ENCODE measurements at places on chromosomes 12 and 14.

GRCh38 chr12:78929075-78929418 lies 64.5 kb downstream of the SYT1 start:
- DNase-seq: no peak

DNA sequence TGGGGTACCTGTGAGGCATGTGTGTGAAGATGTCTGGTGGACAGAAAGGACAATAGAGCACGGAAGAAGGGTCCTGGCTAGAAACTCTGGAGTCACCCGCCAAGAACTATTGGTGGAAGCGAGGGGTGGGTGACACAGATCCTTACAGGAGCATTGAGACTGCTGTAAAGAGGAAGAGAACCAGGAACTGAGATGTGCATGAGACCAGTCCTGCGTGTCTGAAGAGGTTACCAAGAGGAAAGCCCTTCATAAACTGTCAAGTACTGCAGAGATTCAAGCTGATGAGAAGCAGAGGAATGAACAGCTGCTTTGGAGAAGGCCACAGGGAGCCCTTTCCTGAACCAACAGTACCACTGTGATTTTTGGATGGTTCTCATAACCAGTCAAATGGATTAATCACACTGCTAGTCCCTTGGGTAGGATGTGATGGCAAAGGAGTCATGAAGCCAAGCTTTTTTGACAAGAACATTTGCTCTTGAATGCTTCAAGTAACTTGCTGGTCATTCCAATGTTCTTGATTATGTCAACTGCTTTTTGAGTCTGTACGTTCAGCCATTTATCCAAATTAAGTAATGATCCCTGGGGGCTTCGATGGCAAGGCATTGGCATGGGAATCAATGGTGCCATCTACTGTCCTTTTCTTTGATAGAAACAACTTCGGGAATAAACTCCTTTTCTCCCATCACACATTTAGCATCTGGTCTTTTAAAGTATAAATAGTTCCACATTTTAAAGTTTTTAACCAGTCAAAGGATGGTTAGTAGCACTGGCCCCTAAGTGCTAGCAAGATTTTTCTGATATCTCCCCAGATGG lies 42.9 kb downstream of the GPR135 start:
- no peak for DNase-seq

DNA sequence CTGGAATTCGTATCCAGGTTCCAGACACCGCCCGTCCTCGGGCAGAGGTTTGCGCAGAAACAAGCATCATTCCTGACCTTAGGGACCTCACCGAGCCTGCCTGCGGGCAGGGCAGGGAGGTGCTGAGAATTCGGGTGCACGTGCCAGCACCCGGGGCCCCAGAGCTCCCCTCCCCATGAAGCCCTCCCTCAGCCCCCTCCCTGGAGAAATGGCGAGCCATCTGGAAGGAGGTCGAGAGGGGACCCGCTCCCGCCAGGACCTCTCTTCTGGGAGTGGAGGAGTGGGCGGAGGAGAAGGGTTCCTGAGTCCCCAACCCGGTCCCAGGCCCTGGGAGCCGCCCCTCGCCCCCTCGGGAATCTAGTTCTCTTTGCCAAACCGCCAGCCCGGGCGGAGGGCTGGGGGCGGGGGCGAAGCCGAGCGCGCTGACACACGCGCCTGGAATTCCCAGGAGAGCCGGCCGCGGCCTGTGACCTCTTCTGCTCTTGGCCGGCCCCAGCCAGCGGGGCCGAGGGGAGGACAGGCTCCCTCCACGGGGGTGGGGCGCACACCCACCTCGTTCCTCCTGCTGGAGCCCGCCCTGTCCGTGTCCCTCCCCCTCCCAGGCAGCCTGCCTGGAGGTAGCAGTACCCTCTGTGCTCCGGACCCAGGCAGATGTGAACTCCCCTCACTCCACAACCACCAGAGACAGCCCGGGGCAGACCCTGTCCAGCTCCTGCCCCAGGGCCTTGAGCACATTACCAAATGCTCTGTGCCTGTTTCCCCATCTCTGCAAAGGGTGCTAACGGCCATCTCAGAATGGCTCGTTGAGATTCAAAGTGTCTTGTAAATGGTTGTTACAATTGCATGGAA lies 23.0 kb upstream of the GPR132 start:
- DNase-seq: no peak

GRCh38 chr14:54669721-54670561 lies 103.0 kb downstream of the SAMD4A start:
- no peak for DNase-seq

- DNase-seq: no peak
Observed at GRCh38 chr12:120413901-120414695, 23.8 kb upstream of the COX6A1 start.

DNA sequence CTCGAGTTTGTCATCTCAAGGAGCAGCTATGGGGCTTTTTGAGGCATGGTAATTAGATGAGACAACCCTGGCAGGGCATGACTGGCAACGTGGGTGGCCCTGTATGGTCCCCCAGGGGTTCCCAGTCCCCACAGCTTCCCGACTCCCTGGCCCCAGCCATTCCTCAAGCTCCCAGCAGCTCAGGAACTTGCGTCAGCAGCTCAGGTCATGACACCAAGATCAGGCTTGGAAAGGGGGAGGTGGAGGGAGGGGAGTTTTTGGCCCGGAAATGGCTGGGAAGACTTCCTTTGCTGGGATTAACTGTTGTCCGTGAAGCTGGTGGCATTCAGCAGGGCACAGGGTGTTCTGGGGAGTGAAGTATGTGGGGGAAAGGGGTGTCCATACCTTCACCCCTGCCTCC lies 10.4 kb upstream of the NRIP2 start:
- no peak for DNase-seq

DNA sequence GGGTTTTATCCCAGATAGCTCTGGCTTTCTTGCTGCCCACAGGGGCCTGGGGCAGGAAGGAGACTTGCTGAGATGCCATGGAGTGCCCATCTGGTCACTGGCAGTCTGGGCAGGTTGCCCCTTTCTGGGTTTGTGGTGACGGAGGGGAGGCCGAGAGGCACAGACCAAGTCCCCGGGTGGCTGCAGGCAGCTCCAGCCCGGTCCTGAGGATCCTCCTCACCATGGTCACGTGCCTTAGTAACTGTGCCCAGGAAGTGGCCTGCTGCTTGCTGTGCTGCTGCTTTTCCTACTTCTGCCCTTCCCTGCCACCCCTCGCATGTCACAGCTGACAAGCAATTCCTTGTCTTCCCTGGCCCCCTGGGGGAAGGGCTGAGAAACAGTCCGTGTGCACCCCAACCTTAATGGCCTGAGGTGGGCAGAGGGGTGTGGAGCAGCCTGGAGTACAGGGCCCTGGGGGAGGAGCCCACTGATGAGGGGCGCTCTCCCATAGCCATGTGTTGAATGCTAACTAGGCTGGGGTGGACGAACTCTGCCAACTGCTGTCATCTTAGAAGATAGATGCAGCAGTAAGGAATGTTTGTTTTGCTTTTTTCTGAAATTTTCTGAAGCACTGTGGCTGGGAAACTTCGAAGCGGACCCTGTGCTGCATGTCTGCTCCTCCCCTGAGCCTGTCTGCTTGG lies 54.9 kb upstream of the SRSF5 start:
- DNase-seq: no peak

GRCh38 chr14:20550926-20551325 lies 9.9 kb downstream of the RNASE9 start:
- DNase-seq: no peak

GRCh38 chr14:45135156-45135555 lies 574 bp upstream of the FANCM start:
- no peak for DNase-seq

DNA sequence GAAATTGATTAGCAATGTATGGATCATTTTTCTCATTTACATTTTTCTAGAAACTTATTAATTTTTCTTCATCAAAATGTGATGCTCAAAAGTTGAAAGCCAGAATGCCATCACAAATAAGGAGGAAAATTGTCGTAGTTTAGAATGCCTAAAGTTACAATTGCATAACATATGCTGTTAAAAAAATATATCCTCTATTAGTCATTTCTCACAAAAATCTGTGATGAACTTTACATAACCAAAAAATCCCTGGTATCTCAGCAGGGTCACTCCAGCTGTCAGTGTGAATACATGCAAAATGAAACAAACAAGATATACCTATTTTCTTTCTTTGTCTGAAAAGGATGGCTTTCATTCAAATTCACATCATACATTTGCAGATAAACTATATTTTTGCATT lies 358.9 kb downstream of the PAWR start:
- DNase-seq: no peak

DNA sequence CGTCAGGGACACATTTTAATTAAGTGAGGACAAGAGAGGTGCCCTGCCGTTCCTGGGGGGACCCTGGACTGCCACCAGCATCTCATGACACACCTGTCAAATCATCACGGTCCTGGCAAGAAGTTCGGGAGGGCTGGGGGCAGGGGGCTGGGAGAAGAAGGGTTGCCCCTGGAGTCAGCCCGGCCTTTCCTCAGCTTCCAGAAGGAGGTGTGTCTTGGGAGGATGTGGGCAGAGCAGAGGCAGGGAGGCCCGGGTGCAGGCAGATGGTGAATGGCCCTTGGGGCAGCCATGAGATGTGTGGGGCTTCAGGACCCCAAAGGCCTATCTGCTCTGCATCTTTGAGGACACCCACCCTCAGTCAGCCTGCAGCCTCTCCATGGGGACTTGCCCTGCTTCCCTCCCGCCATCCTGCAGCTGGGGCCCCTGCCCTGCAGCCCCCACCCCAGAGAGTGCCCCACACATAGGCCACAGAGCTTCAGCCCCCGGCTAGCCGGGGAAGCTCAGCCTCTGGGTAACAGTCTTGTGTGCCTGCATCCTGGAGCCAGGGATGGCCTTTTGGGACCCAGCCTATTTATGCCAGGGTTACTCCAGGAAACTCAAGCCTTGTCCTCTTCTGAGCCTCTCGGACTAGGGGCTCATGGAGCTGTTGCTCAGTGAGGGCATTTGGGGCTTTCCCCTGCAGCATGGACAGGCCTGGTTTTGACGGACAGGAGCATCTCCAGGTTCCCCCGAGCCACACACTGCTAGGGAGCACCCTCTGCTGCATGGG lies 178.5 kb downstream of the KIF26A start:
- no peak for DNase-seq

DNA sequence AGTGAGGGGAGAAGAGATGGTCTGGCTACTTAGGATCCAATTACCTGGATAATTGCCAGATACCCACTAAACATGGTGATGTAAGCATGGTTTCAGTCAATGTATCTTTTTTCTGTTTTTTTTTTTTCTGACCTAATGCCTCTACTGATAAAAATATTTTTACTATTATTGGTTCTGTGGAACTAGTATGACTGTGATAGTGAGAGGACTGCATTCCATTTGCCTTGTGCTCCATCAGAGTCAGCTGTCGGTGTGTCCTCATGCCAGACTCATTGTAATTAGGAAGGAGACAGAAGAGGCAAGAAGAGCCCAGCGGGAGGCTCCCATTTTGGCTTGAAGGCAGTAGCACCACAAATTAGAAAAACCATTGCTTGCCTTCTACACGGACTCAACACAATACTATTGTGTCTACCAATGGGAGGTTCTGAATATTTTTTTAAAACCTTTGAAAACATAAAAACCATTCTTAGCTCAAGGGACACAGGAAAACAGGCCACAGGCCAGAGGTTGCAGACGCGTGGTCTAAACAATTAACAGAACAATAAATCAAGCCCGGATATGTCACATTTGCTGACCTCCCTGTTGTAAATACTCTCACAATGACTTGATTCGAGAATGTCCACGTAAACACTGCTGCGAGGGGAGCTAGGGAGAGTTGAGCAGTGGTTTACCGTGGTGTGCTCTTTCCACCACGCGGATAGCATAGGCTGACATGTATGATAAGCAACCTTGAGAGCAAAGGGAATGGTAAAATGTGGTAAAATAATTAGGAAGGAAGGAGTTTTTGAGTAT lies 13.5 kb upstream of the DCP1B start:
- no peak for DNase-seq

GRCh38 chr14:24937300-24937699 lies 112.6 kb downstream of the STXBP6 start:
- no peak for DNase-seq

- DNase-seq: no peak
Observed at GRCh38 chr14:22505697-22506377, 83.2 kb downstream of the DAD1 start.

DNA sequence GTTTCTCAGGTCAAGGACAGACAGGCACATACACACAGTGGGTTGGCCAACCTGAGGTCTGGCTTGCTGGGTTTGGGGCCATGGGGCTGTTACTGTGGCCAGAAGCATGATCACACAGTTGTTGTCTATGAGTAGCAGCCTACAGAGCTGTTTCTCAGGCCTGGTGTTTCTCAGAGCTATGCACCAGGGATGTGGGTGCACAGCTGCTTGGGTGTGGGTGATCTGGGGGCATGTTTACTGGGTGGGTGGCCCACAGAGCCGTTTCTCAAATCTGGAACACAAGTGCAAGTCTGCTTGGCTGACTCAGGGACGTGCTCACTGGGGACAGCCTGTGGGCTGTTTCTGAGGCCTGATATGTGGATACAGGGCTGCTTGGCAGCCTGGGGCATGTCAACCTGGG lies 23.1 kb upstream of the PALS1 start:
- DNase-seq: no peak

- no peak for DNase-seq
Observed at GRCh38 chr12:79128956-79129355, 264.4 kb downstream of the SYT1 start.

- no peak for DNase-seq
Observed at GRCh38 chr14:55133416-55133815, 4.4 kb downstream of the LGALS3 start.

DNA sequence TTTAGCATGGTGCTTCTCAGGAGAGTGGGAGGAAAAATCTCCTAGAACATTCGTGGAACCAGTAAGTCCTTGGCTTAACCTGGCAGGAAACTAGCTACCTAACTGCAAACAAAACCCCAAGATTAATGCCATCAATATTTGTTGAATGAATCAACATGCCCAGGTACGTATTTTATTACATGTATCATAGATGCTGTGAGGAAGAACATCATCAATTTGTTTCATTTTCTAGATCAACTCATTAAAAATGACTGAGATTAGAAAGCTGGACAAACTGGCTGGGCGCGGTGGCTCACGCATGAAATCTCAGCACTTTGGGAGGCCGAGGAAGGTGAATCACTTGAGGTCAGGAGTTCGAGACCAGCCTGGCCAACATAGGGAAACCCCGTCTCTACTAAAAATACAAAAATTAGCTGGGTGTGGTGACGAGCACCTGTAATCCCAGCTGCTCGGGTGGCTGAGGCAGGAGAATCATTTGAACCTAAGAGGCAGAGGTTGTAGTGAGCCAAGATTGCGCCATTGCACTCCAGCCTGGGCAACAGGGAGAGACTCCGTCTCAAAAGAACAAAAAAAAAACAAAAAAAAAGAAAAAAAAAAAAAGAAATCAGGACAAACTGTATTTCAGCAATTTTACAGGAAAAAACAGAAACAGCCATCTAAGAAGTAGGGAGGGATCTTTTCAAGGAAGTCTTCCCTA lies 88.7 kb downstream of the NTN4 start:
- no peak for DNase-seq

DNA sequence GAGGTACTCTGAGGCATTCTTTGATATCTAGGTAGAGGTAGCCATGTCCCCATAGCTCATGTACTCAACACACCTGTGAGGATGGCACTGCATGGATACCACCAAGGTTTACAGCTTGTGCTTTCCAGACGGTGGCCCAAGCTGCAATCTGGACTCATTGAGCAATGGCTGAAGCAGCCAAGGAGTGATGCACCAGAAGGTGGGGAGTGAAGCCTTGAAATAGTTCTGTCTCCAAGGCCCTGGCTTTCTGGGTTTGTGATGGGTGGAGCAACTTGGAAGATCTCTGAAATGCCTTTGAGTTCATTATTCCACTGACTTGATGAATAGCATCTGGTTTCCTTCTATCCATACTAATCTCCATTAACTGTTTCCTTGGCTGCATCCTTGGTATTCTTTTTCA lies 290.0 kb upstream of the NOVA1 start:
- DNase-seq: no peak
